ENCODE measurements at places on chromosomes 2 and 18.

DNA sequence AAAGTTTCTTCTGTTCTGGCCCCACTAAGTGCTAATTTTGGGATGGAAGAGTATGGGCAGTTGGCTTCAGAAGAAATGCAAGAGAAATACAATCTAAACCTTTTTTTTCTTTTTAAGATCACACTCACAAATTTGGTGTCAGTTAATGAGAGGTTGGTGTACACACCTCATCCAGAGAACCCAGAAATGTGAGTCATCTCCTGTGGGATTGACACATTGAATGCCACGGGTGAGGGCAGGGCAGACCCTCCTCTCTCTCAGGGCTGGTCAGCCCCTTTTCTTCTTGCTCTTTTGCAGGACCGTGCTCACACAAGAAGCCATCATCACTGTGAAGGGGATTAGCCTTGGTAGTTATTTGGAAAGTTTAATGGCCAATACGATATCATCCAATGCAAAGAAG lies 19.2 kb downstream of the PRELID3A start:
- DNase-seq, result no peak

DNA sequence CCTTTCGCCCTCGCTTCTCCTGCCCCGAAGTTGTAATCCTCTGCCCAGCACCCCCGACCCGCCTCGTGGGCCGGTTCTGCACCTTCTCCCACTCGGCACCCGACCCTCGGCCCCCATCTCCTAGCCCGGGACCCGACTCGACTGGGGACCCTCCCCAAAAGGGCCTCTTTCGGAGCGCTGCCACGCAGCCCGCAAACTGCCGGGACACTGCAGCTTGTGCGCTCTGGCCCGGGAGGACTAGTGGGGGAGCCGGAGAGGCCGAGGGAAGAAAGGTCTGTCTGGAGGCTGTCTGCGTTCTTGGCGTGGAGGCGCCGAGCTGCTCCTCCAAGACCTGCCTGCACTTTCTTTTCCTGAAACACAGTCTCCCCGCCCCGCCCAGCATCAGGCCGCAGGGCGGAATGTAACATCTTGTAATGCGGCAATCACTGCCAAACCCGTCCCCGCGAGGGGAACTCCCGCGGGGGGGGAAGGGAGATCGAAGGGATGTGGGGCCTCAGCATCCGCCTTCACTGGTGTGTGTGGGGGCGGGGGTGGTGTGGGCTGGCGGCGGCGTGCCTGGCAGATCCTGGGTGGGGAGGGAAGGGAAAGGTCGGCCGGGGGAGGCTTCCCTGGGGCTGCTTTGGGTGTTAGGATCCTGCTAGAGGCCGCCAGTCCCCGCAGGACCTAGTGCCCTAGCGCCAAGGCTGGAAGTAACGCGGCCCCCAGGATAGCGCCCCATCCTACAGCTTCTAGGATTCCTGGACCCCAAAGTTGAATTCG lies 7.4 kb downstream of the DLX2 start:
- DNase-seq, result no peak

- no peak for DNase-seq
Measured at GRCh38 chr2:122078451-122078850, 323.0 kb downstream of the TSN start.

DNA sequence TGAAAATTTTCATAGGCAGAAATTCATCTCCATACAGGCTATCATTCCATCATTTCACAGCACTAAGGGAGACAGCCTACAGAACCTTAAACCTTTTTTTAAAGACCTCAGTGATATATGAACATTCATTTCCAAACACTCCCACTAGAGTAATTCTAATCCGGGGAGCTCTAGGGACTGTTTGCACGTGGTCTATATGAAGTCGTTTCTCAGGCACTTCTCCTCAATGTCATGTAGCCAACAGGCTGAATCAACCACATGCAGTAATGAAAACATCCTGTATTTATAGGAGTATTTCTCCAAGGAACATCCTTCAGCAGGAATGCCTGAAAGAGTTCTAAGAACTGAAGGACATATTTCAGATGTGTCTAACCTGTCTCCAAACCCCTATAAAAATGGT lies 97.3 kb upstream of the CREB1 start:
- DNase-seq, result no peak

- no peak for DNase-seq
Measured at GRCh38 chr2:60234274-60234986, 319.0 kb downstream of the BCL11A start.

GRCh38 chr18:63001861-63002260 lies 286.5 kb downstream of the PHLPP1 start:
- DNase-seq, result no peak

DNA sequence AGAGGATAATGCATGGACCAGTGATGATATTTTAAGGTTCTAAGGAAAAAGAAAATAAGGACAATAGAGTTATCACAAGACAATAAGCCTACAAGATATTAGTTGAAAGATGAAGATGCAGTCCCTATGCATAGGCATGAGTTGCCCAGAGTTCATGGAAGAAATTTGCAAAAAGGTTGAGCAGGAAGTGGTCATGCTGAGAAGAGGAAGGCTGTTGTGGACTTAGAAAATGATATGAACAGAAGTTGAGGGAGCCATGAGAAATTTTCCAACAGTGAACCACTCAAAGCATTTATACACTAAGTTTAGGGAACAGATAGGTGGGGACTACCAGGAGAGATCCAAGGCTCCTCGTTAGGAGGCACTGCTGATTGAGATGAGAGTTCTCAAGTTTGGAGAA lies 3.5 kb downstream of the OSBPL6 start:
- DNase-seq, result no peak

DNA sequence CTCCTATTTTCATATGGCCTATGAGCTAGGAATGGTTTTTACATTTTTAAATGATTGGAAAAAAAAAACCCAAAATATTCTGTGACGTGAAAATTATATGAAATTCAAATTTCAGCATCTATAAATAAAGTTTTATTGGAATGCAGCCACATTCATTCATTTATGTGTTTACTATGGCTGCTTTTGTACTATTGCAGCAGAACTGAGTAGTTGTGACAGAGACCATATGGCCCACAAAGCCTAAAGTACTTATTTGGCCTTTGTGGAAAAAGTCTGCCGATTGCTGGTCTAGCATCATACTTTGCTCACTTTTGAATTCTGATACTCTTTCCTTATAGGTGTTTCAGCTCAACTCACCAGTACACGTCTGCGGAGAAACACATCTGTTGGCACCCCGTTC lies 39.0 kb downstream of the MYO3B start:
- no peak for DNase-seq

DNA sequence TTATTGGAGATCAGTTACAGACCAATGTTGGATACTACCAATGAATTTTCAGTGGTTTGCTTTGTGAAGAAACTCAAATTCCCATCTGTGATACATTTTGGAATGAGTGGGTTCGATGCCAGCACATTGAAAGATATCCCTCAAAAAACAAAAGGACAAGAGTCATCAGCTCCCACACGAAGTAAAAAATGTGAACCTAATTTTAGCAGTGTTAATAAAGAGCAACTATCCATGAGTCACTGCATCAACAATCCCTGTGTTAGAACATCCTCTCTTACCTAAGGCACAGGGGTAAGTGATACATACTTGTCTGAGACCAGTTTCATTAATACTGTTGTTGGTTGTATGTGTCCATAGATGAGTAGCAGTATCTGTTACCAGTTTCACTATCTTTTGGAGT lies 551.8 kb upstream of the SOX11 start:
- DNase-seq, result no peak

DNA sequence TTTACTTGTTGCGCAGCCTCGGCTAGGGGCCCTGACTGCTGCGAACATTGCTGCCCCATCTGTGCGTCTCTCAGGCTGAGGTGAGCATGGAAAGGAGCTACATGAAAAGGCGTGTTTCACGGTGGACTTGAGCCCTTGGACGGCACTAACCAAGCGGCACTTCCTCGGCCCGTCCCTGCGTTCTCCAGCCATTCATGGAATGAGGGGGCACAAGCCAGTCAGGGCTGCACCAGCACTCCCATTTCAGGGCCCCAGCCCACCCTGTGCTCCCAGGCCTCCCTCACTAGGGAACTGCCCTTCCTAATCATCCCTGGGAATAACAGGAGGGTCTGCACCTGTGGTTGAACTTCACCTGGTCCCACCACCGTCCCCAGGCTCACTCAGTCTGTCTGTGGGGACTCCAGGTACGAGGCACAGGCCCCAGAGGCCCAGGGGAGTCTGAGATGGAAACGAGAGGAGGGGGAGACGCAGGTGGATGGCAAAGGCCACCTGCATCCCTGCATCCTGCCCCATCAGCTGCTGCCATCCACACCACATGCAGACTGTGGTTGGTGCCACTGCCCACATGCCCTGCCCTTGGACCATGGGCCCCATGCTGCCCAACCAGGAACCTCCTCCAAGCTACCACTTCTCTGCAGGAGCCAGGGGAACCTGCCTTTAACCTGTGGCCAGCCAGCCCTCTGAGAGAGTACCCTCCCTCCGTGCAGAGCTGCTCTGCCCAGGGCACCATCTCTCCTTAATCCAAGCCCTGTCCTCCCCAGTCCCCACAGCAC lies 99.7 kb downstream of the EIPR1 start:
- no peak for DNase-seq

- DNase-seq, result no peak
Measured at GRCh38 chr2:207847807-207848544, 78.3 kb upstream of the FZD5 start.

DNA sequence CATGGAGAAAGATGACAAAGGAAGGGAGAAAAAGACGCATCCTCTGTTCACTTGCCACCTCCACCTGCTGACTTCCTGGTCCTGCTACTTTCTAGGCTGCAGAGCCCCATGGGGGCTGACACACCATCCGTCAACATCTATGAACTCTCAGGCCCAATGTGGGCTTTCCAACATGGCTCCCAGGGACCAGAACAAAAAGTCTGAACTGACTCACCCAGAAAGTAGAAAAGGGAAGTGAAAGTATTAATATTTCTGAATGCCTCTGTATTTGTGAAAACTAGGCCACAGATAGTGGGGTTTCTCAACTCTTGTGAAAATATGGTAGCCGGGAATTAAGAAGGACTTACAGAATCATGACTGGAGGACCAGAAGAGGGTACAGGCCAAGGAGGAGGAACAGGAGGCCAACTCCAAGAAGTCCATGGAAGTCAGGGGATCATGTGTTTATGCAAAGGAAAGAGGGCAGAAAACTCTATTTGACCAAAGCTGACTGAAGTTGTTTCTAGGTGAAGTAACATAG lies 123.1 kb upstream of the CAB39 start:
- DNase-seq, result peak; percentile 68

DNA sequence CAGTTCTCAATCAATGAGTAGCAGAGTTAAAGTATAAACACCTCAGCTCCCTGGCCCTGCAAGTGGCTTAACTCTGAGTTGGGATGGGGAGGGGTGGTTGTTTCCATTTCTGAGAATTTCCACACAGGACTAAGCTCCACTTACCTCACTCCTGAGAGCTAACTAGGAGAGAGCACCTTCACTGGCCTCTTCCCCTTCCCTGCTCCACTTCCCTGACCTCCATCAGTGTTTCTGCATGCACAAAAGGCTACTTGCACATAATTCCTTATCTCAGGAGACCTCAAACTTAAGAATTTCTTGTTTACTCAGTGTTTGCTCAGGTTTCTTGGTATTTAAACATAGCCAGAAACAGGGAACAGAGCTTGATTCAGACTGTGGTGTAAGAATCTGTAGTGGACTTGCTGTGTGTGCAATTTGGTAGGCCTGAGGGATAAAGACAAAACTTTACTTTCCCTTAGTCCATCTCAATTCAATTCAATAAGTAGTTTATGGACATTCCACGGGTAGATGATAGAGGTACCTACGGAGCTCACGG lies 97.2 kb downstream of the PID1 start:
- DNase-seq, result no peak

GRCh38 chr18:11740461-11740860 lies 51.4 kb downstream of the GNAL start:
- no peak for DNase-seq

GRCh38 chr2:156343940-156344301 lies 11.4 kb upstream of the NR4A2 start:
- DNase-seq, result no peak

GRCh38 chr18:70822117-70822516 lies 533.3 kb downstream of the SOCS6 start:
- DNase-seq, result no peak

Data from SIG-M5 (cell line).